ENCODE measurements at places on chromosomes 7 and 10.

DNA sequence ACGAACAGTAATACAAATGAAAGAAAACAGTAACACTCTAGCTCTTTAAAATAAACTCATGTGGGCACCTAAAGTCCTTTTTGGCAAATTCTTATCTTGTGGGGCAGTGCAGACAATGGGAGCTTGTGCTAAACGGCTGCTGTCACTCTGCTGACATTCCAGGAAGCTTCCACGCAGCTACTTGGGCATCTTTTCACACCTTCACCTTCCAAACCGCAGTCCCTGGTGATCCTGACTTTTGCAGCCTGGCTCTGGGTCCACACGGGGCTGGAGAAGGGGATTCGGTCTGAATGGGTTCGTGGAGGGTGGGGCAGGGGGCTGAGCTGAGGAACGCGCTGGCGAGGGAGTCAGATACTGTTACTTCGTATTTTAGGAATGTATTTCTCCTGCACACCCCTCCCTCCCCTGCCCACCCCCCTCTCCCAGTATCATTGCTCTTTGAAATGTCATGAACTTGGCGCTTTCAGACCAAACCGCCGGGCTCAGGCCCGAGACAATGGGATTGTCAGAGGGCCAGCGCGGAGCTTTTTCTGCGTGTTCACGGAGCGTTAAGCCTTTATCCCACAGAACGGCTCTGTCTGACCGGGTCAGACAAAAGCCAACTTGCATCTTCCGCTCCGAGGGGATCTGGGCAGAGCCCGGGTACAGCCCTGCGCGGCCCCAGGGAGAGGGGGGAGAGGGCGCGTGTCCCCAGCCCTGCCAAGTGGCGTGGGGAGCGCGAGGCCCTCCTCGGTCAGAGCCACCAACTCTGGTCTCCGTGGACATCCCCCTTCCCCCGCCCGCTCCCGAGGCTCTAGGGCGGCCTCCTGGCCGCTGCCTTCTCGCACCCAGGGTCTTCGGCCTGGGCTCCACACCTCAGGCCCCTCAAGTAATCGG lies 76.7 kb upstream of the EN2 start:
- peaks cover 17% of the 10 kb centered on the region for H3K4me1 ChIP-seq
- H3K36me3 ChIP-seq = no peaks in the 10 kb centered on the region
- no peak for DNase-seq
- peaks cover 28% of the 10 kb centered on the region for H3K27me3 ChIP-seq
- no peak overlapping the region for H3K4me3 ChIP-seq

- H3K4me3 ChIP-seq = peak within 1 kb of the TSS; percentile 51
- peaks cover 2% of the 10 kb centered on the region for H3K36me3 ChIP-seq
- no peaks in the 10 kb centered on the region for H3K4me1 ChIP-seq
- peak; percentile 61 for DNase-seq
- H3K27me3 ChIP-seq = peaks cover 18% of the 10 kb centered on the region
- H3K27ac ChIP-seq = no peak within 1 kb of the TSS
These were observed at the start of gene HOXA4 for GRCh38 chr7:27130540-27131389. Gene HOXA4 (minus strand): TSS chr7:27130757. CDS start chr7:27130733, 24 bp downstream.

DNA sequence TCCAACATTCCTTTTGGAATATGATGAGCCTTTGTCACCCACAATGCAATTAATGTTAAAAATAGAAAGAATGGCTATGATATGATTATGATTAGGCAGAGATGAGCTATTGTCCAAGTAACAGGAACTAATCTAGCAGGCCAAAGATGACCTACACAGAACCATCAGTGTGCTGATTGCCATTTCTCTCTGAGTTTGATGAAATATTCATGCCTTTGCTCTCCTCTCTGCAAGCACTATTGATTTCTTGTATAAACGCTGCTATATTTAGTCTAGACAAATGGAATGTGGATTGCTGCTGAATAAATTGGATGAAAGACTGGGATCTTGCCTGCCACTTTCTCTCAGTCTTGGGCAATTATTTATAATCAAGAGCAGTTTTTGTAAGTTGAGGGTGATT lies 85.4 kb downstream of the HDAC9 start:
- H3K27me3 ChIP-seq = no peaks in the 10 kb centered on the region
- H3K36me3 ChIP-seq = peaks cover 7% of the 10 kb centered on the region
- no peak overlapping the region for H3K27ac ChIP-seq
- no peak overlapping the region for H3K4me3 ChIP-seq
- H3K4me1 ChIP-seq = peaks cover 26% of the 10 kb centered on the region

GRCh38 chr7:151174246-151175046 lies 7.0 kb upstream of the GBX1 start:
- peaks cover 26% of the 10 kb centered on the region for H3K27me3 ChIP-seq
- no peak for DNase-seq
- H3K27ac ChIP-seq = no peak overlapping the region
- peaks cover 2% of the 10 kb centered on the region for H3K36me3 ChIP-seq

- peaks cover 2% of the 10 kb centered on the region for H3K4me1 ChIP-seq
- H3K27me3 ChIP-seq = peaks cover 12% of the 10 kb centered on the region
- peaks cover 5% of the 10 kb centered on the region for H3K36me3 ChIP-seq
- H3K4me3 ChIP-seq = no peak overlapping the region
- DNase-seq = no peak
These were observed 78.7 kb upstream of the MKLN1 start for GRCh38 chr7:131249003-131249402.

GRCh38 chr7:44978511-44979366 lies at the start of gene MYO1G:
Gene MYO1G (minus strand): TSS chr7:44979015. CDS start chr7:44978961, 54 bp downstream.
- DNase-seq = peak; percentile 57
- H3K4me3 ChIP-seq = peak within 1 kb of the TSS; percentile 95
- no peaks in the 10 kb centered on the region for H3K27me3 ChIP-seq
- H3K36me3 ChIP-seq = peaks cover 23% of the 10 kb centered on the region

GRCh38 chr7:5526100-5526905 lies 102.7 kb upstream of the TNRC18 start:
- peaks cover 30% of the 10 kb centered on the region for H3K36me3 ChIP-seq
- H3K27me3 ChIP-seq = no peaks in the 10 kb centered on the region
- H3K4me3 ChIP-seq = peak overlapping the region; percentile 93
- DNase-seq = peak; percentile 38

GRCh38 chr10:33176688-33177087 lies 157.8 kb downstream of the NRP1 start:
- H3K36me3 ChIP-seq = no peaks in the 10 kb centered on the region
- H3K4me1 ChIP-seq = peaks cover 2% of the 10 kb centered on the region
- no peak overlapping the region for H3K4me3 ChIP-seq

DNA sequence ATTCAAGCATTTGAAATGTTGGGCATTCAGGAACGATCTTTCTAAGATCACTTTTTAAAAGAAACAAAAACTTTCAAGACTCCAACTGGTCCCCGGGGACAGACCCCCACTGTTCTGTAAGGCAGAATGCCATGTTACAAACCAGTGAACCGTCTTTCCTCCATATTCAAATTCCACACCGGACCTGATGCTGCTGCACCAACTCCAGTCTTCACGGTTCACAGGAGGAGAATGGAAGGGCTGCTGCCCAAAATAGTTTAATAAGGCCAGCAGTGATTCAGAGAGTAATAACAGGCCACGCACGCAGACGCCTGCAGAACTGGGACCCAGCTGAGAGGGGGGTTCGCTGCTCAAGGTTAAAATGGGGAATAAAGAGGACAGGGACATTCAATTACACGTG lies 47.2 kb downstream of the OSBPL3 start:
- H3K4me3 ChIP-seq = peak overlapping the region; percentile 78
- H3K27me3 ChIP-seq = no peaks in the 10 kb centered on the region
- H3K36me3 ChIP-seq = peaks cover 19% of the 10 kb centered on the region
- H3K27ac ChIP-seq = peak overlapping the region; percentile 74
- DNase-seq = peak; percentile 4
- peaks cover 44% of the 10 kb centered on the region for H3K4me1 ChIP-seq

GRCh38 chr10:79405221-79405994 lies 40.0 kb downstream of the ZCCHC24 start:
- H3K4me1 ChIP-seq = peaks cover 2% of the 10 kb centered on the region
- no peak overlapping the region for H3K4me3 ChIP-seq
- no peak for DNase-seq
- H3K36me3 ChIP-seq = peaks cover 3% of the 10 kb centered on the region
- H3K27me3 ChIP-seq = peaks cover 13% of the 10 kb centered on the region

- H3K4me3 ChIP-seq = no peak overlapping the region
- no peak overlapping the region for H3K27ac ChIP-seq
- DNase-seq = no peak
- peaks cover 5% of the 10 kb centered on the region for H3K27me3 ChIP-seq
These were observed 56.3 kb downstream of the PLXNA4 start for GRCh38 chr7:132519936-132520335.

DNA sequence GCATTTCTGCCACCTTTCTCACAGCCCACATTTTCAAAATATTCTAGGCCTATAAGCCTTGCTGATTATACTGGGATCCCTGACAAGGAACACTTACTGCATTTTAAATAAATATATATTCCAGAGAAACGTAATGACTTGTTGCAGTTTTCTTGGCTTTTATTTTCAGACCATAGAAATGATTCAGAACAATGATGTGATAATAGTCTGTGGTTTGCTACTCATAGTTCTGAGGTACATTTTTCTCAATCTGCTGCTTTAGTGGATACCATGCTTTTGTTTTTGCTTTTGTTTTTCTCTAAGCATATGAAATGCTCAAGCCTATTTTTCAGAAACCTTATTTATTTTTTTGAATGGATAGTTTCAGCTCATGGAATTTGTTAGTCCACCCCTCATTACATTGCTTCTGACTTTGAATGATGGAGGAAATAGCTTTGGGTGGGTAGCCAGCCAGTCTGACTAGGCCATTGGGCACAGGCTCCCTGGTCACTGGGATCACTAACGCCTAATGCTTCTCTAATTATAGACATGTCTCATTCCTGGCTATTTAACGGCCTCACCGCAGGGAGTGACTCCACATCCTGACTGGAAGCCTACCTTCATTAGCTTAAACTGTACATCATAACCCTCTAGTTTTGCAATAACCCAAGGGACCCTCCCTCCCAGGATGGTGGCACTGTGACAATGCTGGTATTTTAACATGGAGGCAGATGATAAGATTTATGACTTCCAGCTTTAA lies 66.1 kb downstream of the MBL2 start:
- no peaks in the 10 kb centered on the region for H3K4me1 ChIP-seq
- no peak overlapping the region for H3K27ac ChIP-seq
- no peak for DNase-seq
- H3K4me3 ChIP-seq = no peak overlapping the region
- no peaks in the 10 kb centered on the region for H3K27me3 ChIP-seq
- H3K36me3 ChIP-seq = no peaks in the 10 kb centered on the region

DNA sequence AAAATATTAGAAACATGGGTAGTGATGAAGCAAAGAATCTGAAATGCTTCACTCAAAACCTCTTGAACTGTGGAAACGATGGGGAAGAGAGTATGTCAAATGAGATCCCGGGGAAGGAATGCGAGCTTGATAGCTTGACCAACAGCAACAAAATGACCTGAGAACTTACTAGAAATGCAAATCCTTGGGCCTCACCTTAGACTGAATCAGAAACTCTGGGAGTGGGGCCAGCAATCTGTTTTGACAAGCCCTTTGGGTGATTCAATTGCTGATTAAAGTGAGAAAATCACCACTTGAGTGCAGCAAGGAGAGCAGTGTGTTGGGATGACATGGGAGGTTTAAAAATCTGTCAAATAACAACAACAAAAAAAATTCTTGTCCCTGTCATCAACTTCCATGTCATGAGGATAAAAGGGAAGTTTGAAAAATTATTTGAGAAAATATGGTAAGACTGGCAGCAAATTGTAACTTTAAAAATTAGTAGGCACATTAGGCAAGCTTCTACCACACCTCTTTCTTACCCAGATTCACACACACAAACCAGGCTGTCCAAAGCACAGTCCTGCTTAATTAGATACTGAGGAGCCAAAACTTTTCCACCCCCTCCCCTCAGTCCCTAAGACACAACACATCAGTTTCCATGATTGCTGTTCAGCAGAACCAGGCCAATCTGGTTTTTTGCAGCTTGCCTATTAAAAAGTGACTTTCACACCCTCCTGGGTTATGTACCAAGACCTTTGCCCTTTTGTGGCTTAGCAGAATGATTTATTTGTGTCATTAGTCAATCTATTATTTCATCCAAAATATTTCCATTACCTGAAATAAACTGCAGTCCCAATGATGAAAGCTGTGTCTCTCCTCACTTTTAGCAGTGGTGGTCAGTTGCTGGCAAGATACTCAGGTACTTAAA lies 15.6 kb downstream of the CALCR start:
- H3K27ac ChIP-seq = peak overlapping the region; percentile 90
- DNase-seq = no peak
- peaks cover 21% of the 10 kb centered on the region for H3K4me1 ChIP-seq

DNA sequence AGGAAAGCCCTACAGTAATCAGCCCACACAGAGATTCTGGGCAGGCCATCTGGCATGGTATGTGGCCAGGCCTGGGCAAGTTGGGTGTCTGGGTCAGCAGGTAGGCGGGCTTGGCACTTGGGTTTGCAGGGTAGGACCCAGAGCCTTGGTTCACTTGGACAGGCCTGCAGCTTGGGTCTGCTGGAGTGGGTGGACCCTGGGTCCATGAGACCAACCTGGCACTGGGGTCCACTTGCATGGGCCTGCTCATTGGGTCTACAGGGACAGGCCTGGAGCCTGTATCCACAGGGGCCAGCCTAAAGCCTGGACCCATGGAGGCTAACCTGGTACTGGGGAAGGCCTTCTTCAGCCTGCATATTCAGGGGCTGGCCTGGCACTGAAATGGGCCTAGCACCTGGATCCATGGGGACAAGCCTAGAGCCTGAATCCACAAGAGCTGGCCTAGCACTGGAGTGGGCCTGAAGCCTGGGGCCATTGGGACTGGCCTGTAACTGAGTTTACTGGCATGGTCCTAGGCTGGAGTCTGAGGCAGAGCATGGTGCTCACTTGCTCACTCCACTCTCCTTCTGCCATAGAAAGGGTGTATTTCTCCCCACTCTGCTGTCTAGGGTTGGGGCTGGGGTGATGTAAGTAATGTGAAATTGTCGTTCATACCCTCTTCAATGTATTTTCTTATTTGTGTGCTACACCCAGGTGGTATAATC lies 315.0 kb downstream of the AHR start:
- H3K27me3 ChIP-seq = no peaks in the 10 kb centered on the region
- H3K4me1 ChIP-seq = no peaks in the 10 kb centered on the region
- H3K36me3 ChIP-seq = no peaks in the 10 kb centered on the region

- no peaks in the 10 kb centered on the region for H3K27me3 ChIP-seq
- DNase-seq = no peak
- no peaks in the 10 kb centered on the region for H3K4me1 ChIP-seq
These were observed 49.5 kb downstream of the WAPL start for GRCh38 chr10:86472061-86472460.

DNA sequence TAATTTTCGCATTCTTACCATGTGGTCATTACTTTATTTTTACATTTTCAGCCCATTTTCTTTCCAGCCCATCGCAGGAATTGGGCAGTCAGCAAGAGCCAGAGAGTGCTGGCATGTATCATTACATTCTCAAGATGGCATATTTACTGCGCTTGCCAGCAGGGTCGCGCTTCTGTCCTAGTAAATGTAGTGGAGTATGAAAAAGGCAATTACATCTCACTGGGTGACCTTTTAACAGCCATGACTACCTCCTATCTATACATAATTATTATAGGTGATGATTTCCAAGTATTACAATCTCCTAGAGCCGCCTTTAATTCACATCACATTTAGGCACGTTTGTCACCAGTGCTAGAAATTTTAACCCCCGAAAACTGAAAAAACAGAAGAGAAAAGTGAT lies 433.7 kb upstream of the MGMT start:
- H3K27ac ChIP-seq = no peak overlapping the region

All from memory B cell (primary cell).